ENCODE measurements at places on chromosomes 13 and 19.
A peak's percentile ranks its signal among the peaks of the same experiment; 100 is the strongest.

GRCh38 chr19:39409208-39410016, 2.8 kb downstream of the ZFP36 start:
- peak; percentile 53 for DNase-seq

DNA sequence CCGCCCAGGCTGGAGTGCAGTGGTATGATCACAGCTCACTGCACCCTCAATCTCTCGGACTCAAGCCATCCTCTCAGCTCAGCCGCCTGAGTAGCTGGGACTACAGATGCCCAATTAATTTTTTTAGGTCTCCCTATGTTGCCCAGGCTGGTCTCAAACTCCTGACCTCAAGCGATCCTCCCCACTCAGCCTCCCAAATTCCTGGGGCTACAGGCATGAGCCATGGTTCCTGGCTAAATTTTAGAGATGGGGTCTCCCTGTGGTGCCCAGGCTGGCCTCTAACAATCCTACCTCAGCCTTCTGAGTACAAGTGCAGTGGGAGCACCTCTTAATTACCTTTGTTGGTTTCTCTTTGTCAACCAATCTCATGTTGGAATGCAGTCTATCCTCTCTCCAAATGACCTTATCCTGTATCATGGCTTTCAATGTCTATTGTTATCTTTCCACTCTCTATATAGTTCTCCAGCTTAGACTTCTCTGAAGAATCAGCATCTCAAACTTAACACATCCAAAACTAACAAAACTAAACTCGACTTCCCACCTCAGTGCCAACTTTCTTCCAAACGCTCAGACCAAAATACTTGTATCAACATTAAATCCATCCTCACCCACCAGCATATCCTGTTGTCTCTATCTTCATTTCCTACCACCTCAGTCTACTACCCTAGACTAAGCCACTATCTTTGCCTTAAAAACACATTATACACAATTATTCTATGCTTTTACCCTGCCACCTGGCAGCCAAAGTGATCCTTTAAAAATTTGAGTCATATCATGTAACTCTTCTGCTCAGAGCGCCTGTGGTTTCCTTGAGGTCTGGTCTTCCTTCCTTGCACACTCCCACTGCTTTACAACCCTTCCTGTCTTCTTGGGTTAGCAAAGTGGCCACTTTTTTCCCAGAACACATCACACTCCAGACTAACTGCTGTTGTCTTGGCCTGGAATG, 6.7 kb downstream of the TPT1 start:
- DNase-seq = peak; percentile 90

DNA sequence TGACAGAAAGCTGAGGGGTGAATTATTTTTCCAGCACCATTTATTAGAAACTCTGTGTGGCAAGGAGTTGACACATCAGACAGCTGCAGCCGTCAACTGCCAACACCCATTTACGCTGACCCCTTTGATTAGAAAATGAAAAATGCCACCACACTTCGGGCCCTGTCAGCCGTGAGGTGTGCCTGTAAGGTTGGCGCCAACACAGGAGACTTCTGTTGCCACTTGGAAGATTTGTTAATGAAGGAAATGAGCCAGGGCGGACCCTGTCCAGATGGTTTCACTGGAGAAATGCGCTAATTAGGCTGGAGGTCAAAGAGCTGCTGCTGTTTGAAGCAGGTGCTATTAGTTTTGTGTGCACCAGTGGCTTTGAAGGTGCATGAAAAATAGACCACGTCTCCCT, 297.5 kb downstream of the MTUS2 start:
- no peak for DNase-seq

DNA sequence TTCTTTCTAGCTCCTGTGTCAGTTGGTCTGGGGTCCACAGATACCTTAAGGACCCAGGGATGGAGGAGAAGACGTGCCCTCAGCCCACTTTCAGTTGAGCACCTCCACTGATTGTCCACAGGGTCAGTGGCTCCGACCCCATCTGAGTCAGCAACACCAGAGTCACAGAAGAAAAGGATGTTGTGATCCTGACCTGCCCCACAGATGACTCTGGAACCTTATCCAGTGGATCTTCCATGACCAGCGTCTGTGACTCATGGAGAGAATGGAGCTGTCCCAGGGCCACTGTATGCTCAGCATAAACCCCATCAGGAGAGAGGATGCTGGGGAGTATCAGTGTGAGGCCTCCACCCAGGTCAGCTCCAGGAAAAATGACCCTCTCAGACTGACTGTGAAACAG, 22.0 kb downstream of the CEACAM4 start:
- no peak for DNase-seq
